ENCODE measurements at places on chromosomes 4 and X.

- DNase-seq: no peak
Observed at GRCh38 chr4:98610926-98611676, 47.3 kb downstream of the TSPAN5 start.

DNA sequence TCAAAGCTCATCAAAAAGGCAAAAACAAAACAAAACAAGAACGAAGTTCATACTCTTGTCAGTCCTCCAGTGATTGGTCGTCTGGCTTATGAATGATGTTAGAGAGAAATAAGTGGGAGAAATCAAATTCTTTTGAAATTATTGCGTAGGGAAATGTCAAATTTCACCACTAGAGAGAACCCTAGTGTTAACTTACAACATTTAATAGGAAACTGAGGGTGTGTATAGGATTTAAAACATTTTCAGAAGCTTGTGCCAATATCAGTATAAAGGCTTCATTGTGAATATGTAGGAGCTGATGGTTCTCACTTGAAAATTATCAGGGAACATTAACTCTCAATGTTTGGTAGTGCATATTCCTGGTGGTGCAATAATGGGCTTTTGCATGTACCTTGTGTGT, 17.4 kb downstream of the ADH6 start:
- no peak for DNase-seq

DNA sequence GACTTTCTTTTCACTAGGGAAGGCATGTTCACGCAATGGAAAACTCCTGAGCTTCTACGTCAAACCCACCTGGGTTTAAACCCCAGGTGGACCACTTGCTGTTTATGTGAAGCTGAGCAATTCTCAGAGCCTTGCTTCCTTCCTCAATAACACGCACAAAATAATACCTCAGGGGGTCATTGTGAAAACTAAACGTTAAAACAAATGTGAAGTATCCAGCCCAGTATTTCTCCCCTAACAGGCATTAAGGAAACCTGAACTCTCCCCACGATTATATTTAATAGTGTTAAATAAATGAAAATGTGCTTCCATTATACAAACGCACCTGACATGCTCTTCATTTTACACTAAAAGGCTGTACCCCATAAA, 117.5 kb downstream of the AFAP1 start:
- DNase-seq: no peak

DNA sequence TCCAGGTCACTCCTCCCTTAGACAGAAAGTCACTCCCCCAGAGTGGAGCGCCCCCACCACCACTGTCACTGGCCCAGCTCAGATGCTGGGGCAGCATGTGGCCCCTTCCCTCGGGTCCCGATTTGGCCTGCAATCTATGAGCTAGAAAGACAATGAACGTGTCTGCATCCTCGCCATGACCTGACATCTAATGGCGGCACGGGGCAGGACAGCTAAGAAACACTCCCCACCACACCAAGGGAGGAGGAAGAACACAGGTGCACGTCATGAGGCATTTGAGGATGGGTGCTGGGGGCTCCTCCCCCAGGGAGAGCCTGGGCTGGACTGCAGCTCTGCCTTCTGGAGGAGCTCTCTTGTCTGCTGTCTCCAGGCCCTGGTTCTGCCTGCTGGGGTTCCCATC, 8.7 kb downstream of the RNF212 start:
- no peak for DNase-seq

DNA sequence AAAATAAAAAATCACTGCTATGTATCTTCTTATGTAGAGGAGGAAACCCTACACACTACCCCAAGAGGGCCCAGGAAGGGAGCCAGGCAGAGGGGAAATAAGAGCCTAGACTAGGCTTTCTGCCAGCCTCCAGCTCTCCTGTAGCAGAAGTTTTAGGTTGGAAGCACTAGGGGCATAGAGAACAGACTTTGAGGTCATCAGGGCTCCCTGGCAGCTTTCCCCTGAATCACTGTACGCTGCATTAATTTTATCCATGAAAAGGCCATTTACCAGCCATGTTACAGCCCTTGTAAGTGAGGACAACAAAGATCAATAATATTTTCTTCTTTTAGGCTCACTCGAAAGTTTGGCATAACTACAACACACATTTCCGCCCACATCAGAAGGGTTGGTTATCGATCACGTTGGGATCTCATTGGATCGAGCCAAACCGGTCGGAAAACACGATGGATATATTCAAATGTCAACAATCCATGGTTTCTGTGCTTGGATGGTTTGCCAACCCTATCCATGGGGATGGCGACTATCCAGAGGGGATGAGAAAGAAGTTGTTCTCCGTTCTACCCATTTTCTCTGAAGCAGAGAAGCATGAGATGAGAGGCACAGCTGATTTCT, 24.7 kb downstream of the RPL9 start:
- DNase-seq: no peak

Data from inflammatory macrophage treated with lipopolysaccharide for 4 hours (primary cell).